ENCODE measurements at places on chromosomes 2 and 18.

DNA sequence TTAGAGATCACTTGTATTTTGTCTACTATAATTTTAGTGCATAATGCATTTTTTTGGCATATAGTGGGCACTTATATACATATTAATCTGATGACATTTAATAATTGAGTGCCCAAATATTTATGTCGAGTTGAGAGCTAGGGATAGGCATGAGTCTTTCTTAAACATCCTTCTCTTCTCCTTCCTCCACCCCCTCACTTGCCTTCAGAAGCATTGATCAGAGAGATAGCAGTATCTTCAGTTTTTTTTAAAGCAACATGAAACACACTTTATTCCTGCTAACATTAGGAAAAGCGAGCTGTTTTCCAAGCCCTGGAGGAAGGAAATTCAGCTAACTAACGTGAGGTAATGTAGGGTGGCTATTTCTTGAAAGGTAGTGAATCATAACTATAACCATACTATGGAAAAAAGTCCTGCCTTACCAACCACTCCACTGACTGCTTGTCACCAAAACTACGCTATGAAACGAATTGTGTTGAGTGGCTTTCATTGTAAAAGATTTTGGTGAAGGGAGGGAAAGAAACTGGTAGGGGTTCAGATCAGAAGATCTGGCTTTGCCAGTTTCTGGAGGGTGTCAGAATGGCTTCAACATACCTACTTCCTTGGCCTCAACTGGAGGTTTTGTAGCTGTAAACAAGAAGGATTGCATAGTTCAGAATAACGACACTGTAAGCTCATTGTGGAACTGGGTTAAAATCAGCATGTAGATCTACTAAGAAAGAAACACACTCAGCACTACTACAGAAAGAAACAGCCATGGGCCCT, 2.3 kb upstream of the ITGA4 start:
- no peak for DNase-seq

DNA sequence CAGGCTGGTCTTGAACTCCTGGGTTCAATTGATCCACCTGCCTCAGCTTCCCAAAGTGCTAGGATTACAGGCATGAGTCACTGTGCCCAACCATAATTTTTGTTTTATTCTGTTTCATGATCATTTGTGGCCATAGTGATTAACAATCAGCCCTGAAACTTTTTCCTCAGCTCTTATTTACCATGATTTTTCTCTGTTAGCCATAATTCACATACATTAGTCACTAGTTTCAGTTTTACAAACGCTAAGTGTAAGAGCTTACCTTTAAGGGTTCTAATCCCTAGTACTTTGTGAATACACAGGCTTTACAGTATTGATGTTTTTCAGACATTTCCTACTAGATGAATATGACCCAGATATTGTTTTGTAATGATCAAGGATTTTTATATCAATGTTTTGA, 216.1 kb downstream of the DPP4 start:
- DNase-seq = no peak

DNA sequence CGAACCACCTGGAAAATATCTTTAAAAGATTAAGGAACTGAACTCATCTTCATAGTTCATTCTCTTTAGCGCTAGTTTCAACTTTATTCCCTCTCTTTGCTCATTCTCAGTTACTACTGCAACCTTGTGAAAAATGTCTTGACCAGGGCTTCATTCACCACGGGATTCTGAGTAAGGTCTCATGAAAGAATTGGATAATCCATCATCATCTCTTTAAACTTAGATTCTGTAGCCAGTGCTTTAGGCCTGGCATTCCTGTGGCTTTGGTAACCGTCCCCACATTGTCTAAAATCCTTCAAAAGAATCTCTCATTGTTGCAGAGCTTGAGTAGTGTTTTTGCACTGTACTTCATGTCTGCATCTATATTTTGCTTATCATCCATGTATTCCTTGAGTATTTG, 229.5 kb downstream of the ETAA1 start:
- no peak for DNase-seq

DNA sequence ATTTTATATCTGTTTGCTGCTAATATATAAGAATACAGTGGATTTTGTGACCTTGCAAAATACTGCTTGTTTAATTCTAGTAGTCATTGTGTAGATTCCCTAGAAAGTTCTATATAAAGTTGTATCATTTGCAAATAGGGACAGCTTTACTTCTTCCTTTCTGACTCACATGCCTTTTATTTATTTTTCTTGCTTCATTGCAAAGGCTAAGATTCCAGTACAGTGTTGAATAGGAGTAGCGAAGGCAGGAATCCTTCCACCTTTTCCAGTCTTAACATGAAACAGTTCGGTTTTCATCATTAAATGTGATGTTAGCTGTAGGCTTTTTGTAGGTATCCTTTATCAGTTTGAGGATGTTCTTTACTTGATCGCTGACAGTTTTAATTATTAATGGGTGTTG, 58.1 kb downstream of the DGKD start:
- DNase-seq = no peak

DNA sequence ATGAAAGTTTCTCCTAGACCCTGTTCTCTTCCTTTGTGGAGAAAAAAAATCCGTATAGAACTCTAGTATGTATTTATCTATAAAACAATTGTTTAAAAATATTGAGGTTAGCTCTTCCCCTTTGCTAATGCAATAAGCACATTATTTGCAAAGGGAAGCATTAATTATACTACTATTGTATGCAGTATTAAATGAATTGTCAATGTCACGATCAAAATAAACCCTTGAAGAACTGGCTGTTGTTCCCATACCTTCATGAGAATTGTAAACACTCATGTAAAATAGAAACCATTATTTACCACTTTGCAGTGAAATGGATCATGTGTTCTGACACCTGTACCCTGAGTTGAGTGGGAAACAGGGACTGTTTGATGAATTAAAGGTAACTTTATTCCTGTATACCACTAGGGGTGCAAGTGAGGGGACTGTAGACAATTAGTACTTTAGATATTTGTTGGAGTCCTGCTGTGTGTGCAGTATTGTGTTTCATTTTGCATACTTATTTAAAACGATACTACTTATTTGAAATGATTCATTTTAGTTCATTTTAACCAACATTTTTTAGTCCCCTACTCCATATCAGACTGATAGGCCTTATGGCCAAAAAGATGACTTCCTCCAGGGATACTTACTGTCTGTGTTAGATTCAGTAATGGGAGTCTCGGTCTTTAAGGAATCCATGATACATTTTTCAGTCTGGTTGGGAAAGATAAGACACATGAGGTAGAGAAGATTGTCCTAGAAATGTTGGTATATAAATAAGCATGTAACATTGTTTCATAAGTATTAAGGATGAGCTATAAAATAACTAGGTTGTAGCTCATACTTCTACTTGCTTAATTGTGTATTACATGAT, 7.9 kb downstream of the PKP4 start:
- DNase-seq = no peak

DNA sequence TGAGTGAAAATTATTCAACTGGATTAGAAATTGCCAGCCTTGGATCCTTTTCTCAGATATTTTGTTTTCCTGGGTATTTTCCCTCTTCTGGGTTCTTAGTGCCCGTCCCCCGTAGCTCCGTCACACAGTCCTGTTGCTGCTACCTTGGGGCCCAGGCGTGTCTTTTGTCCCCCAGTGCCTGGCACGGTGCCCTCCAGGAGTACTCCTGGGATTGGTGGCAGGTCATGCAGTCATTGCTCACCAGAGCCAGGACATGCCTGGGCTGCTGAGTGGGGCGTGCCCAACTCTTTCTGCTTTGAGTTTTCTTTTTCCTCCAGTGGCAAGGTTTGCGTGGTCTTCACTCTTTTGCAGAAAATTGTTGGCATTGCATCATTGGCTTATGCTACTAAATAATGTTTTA, 275.2 kb downstream of the AGAP1 start:
- no peak for DNase-seq
